Stimulated activated CD4-positive, alpha-beta T cell treated with anti-CD3 and anti-CD28 coated beads, Interleukin-1b, Interleukin-23, amount 100 ng/mL, for 24 hours (primary cell): ENCODE measurements at places on chromosomes 5 and 9.

- DNase-seq: no peak
Measured at GRCh38 chr5:125346316-125346715, 599.9 kb upstream of the ZNF608 start.

GRCh38 chr5:66113160-66113559 lies 30.9 kb upstream of the SREK1 start:
- DNase-seq: no peak

- DNase-seq: no peak
Measured at GRCh38 chr5:171689853-171690417, 95.7 kb upstream of the SMIM23 start.

GRCh38 chr9:86405926-86406325 lies 51.7 kb upstream of the TUT7 start:
- DNase-seq: no peak

- no peak for DNase-seq
Measured at GRCh38 chr5:1882337-1883119, at the start of gene IRX4. TSS of gene IRX4 (minus strand) at chr5:1882925. CDS start at chr5:1882647, 278 bp downstream.

DNA sequence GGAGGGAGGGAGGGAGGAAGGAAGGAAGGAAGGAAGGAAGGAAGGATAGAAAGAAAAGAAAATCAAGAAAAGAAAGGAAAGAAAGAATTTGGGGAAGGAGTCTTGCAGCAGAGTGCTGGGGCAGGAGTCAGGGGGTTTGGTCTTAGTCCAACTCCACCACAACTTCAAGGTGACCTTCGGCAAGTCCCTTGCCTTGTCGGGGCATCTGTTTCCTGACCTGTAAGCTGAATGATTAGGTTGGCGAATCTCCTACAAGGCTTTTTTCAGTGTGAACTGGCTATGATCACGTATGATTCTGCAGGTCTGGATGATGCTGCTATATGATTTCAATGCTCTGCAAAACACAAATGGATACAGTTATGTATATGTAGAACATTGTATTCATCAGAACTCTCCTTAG lies 20.1 kb downstream of the SMIM23 start:
- no peak for DNase-seq

DNA sequence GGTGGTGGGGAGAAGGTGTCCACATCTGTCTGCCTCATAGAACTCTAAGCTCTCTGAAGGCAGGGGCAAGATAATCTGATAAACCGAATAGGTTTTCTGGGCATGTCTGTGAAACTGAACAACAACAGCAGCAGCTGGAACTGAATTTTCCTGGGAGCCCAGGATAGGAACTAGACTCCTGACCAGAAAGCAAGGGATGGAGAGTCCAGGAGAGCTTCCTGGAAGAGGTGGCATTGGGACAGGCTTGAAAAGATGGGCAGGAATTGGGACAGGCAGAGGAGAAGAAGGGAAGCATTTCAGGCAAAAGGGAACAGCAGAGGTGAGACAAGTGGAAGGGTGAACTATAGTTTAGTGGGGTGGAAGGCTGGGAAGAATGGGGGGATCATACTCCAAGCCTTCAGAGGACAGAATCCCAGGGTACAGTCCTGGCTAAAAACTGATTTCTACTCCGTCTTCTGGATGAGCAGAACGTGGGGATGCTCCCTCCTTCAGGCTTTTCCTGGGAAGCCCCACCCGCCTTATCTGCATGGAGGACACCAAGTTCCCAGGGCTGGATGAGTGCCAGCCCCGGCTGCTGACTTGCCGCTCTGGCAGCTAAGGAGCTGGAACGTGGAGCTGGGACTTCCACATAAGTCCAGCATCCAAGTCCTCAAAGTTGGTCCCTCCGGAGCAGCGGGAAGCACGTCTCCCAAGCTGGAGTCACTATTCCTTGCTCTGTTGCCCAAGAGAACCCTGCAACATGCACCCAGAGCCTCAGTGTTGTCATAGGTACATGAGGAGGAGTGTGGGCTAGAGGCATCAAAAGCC lies 13.9 kb upstream of the KIF12 start:
- DNase-seq: no peak

DNA sequence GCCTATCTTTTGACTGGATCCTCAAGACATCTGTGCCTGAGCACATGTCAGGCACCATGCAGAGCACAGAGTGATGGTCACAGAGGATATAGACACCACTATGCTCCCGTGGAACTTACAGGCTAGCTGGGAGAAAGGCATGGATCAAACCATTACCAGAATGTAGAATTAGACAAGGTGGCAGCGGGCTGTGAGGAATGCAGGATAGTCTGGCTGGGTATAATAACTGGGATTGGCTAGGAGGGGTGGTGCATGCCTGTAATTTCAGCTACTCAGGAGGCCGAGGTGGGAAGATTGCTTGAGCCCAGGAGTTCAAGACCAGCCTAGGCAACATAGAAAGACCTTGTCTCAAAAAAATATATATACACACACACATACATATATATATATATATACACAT lies 50.3 kb downstream of the ASS1 start:
- DNase-seq: no peak

- no peak for DNase-seq
Measured at GRCh38 chr9:135049460-135049859, 38.0 kb upstream of the OLFM1 start.

DNA sequence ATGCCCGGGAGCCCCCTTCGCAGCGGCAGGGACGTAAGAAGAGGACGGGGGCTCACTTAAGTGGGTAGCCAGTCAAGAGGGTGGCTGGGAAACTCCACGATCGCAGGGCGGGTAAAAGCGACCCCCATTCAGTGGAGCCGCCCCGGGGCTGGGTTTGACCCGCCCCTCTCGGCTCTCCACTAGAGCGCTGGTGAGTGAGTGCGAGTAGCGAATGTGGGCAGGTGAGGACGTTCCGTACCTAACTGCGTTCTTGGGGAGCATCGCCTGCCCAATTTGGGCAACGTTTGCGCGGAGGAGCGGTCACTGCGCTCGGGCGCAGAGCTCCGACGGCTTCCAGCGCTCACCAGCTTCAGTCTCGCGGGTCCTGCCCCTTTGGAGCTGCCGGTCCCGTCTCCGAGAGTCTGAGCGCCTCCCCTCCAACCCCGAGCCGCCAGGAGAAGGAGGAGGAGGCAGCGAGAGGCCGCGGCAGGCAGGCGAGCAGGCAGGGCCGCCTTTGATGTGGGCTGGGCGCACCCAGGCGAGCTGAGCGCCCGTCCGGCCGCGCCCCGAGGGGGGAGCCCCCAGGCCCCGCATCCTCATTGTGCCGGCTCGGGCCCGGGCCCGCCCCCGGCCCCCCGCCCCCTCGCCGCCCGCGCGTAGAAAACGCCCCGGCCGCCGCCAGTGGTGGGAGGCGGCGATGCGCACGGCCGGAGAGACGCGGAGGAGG lies at the start of gene FGF18:
Gene FGF18, plus strand, starts transcription at position 666 of the 706 bp plus-strand sequence. CDS start 553 bp downstream, outside the sequence.
- DNase-seq: peak; percentile 32

DNA sequence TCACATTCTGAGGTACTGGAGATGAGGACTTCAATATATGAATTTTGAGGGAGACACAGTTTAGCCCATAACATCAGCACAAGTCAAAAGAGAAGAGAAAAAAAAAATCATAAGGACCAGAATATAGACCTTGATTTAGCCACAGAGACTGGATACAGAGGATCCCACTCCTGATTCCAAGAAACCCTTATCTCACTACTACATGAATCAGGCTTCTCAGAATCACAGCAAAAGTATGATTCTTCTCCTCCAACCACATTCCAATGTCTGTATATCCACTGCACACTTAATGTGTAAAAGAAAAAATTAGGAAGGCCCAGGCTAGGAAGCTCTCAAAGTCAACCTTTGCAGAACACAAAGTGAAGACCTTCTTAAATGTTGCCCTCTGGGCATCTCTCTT lies 610.9 kb downstream of the DTWD2 start:
- no peak for DNase-seq

DNA sequence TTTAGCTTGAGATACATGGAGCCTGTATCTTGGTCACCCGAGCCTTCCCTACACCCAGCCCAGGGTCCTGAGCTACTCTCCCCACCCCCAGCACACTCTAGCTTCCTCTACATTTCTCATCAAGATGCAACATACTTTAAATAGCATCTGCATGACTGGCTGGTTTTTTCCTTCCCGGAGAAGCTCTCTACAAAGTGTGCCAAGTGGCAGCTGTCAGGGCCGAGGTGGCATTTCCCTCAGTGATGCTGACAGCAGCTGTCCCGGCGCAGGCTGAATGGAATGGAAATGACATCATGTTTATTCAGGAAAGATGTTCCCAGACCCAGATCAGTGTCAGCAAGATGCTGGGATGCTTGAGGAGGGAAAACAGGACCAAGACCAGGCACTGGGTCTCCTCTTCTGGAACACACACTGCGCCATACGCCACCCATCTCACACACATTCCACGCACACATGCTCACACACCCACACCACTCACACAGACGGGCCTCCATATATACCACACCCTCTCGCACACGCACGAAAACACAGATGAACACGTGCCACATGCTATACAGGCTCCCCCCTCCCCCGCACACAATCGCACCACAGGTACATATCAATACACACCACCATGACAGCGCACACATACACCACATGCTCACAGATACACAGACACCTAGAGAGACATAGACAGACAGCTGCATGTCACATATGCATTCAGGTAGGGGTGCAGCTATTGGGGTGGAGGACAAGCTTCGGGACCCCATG lies 67.8 kb downstream of the LHX2 start:
- DNase-seq: no peak

DNA sequence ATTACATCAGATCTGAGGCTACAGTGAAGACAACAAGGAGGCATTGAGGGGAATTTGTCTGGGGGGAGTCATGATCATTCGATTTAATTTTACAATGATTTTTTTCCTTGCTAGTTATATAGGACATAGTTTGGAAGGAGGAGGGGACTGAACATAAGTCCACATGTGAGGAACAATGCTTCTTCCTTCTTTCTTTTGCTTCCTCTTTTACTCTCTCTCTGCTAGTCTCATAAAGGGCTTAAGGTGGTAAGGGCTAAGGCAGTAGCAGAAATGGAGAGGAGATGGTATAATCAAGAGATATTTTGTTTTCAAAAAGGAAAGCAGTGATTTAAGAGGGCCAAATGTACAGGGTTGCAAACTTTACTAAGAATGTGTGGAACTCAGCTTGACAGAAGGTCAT lies 64.3 kb downstream of the GRIN3A start:
- DNase-seq: no peak

- DNase-seq: peak; percentile 27
Measured at GRCh38 chr5:141850244-141850768, 27.9 kb downstream of the PCDH1 start.

DNA sequence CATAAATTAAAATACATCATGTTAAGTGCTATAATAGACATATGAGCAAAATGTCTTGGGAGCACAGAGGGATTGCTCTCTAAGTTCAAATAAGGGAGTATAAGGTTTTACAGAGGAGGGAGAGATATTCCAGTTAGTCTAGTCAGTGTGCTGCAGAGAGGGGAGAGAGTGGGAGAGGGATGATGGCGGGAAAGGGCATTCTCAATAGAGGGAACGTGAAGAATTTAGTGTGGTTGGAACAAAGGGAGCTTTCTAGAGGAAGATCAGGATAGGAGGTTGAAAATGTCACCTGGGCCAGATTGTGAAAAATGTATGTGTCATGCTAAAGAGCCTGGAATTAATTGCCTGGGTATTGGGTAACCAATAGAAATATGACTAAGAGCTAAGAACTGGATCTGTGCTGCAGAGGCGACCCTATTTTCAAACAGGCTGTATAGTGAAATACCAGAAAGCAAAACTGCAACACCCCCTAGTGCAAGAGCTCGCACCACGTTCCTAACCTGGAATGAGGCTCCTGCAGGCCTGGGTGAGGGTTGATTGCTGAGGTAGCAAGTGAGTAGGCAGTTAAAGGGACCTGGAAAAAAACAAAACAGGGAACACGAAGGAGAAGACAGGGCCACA lies 791.8 kb upstream of the C9orf72 start:
- no peak for DNase-seq

DNA sequence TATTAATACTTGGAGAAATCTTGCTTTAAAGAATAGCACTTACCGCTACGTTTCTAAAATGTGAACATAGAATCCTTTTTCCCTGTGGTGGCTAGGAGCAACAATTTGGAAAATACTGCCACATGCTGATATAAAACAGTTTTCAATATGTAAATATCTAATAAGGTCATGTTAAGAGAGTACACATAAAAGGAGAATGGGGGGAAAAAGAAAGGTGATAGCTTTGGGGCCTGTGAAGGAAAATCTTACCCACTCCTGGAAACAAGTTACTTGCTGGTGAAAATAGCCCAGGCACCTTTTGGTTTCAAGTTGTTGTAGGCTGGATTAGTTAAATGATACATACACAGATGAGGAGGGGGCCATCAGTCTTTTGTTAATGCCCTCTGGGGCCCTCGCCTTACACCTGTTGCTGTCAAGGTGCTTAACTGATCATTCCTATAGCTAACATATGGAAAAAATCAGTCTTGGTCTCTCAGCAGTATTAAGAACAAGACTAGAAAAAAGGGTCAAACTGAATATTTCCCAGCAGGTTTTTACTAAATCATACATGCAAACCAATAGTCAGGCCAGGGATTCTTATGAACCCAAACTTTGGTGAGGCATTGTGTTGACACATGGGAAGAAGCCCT lies 24.1 kb downstream of the FYB1 start:
- DNase-seq: no peak

- no peak for DNase-seq
Measured at GRCh38 chr5:9739135-9739534, 109.0 kb upstream of the TAS2R1 start.
